ENCODE measurements at places on chromosomes 12 and 14.
A peak's percentile ranks its signal among the peaks of the same experiment; 100 is the strongest.

GRCh38 chr12:26379777-26380467 lies 184.5 kb downstream of the SSPN start:
- DNase-seq: no peak

- DNase-seq: no peak
These were observed 18.6 kb downstream of the PPFIBP1 start for GRCh38 chr12:27542628-27543027.

- DNase-seq: no peak
These were observed 205.0 kb upstream of the FOXN3 start for GRCh38 chr14:89621791-89622638.

- DNase-seq: no peak
These were observed 11.6 kb downstream of the OTX2 start for GRCh38 chr14:56798447-56799342.

DNA sequence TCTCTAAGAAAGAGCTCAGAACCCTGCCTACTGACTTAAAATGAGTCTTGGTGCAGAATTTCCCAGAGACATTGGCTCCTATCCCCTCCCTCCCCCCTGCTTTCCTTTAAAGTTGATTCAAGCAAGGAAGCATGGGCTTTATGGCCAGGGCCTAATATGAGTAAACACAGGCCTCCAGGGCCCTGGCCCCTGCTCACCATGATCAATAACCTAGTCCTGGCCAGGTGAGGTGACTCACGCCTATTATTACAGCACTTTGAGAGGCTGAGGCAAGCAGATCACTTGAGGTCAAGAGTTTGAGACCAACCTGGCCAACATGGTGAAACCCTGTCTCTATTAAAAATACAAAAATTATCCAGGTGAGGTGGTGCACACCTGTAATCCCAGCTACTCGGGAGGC lies 165.1 kb upstream of the TMCC3 start:
- no peak for DNase-seq

DNA sequence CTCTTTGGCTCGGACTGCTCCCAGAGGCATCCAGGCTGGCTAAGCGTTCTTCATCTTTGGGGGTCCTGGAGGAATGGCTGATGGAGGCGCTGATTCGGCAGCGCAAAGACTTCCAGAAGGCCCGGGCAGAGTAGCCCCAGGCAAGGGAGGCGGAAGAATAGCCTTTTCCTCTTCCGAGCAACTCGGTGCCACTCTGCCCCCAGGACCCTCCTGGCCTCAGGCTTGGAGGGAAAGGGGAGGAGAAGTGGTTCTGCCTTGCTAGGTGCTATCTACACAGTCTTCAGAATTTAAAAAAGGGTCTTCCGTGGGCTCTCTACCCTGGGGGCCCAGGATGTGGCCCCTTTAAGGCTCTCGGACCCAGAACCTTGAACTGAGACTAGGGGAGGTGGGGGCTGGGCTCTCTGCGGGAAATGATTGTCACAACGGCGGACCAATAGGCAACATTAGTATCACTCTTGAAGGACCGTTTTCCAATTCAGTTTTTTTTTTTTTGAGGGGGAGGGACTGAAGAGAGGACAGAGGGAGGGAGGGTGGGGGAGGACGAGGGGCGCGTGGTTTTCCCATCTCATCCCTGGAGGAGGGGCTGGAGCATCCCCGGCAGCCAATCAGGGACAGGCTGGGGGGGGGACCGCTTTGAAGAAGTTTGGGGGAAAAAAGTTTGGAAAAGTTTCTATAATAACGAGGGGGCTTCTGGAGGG lies at the start of gene NFATC4:
Gene NFATC4, plus strand, starts transcription at position 671 of the 698 bp plus-strand sequence. CDS start 157 bp downstream, outside the sequence.
- DNase-seq: peak; percentile 91

GRCh38 chr14:76501156-76501720 lies 125.3 kb downstream of the ESRRB start:
- DNase-seq: no peak

GRCh38 chr12:49501895-49502294 lies 36.9 kb upstream of the KCNH3 start:
- DNase-seq: no peak

- DNase-seq: no peak
These were observed 465.4 kb downstream of the NPAS3 start for GRCh38 chr14:33404054-33404453.

- DNase-seq: no peak
These were observed 333.4 kb upstream of the TBX3 start for GRCh38 chr12:115017346-115017745.

DNA sequence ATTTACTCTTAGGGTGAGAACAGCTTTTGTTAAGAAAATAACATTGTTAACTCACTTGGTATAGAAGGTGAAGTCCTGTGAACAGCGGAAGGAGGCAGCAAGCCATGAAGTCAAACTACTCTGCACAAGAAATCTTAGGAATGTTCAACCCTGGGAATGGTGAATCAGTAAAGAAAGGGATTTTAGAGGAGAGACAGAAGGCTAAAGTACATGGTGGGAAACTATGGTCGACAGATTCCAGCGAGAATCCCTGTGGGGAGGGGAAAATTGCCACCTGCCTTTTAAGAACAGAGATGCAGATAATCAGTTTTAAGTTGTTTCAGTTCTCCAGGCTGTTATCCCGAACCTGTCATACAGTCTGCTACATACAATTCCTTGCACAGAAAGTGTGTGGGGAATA lies 63.2 kb upstream of the PTPRR start:
- DNase-seq: no peak

GRCh38 chr14:72801836-72802587 lies 91.9 kb downstream of the DPF3 start:
- no peak for DNase-seq

DNA sequence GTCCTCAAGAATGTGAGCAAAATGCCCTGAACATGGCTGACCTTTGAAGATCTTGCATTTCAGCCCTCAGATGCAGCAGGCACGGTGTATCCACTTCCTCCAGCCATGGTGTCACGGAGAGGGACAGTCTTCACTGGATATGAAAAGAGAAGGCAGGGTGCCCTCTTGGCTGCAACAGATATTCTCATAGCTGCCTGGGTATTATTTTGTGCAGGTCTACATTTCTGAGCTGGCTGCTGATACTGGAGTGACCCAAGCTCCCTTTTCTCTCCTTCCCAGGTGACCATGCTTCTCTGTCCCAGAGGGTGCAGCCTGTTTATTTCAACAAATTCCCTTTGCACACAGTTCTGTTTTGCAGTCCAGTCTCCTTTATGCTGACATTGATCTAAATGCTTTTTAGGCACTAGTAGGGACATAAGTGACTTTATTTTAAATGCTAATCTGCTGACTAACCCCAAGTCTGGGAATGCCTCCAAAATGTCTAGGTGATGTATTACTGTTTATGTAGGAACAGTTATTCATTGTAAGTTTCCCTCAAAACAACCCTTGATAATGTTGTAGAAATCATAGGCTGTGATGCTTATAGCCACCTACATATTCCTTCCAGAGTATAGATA lies 17.4 kb upstream of the PYGL start:
- no peak for DNase-seq

GRCh38 chr12:117098361-117099217 lies 627 bp downstream of the TESC start:
- no peak for DNase-seq

DNA sequence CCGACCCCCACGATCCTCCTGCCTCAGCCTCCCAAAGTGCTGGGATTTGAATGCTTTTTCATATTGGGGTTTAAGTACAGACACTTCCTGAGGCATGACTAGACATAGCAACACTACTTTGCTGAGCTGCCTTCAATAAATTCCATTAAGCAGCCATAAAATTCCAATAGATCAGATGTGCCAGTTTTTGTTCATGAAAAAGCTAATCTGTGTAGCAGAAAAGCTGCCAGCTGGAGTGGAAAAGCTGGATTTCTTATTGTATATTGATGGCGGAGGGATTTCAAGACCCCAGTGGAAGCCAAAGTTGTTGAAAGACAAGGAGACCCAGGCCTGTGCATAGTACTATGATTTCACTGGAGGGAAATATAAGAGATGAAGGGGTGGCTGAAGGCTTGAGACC lies 209.0 kb upstream of the NUDT4 start:
- DNase-seq: no peak
